Muscle of back (tissue), 13 donors: ENCODE measurements at places on chromosomes 1 and 21.
A peak's percentile ranks its signal among the peaks of the same experiment; 100 is the strongest.

- DNase-seq = no peak
These were observed 1048.0 kb downstream of the PLA2G4A start for GRCh38 chr1:187876775-187877174.

GRCh38 chr1:24575905-24576587 lies 20.2 kb downstream of the NCMAP start:
- DNase-seq = no peak

GRCh38 chr1:203871114-203871880 lies 9.9 kb downstream of the SNRPE start:
- DNase-seq = peak; percentile 52

GRCh38 chr1:226449823-226450222 lies 41.9 kb upstream of the PARP1 start:
- DNase-seq = no peak

DNA sequence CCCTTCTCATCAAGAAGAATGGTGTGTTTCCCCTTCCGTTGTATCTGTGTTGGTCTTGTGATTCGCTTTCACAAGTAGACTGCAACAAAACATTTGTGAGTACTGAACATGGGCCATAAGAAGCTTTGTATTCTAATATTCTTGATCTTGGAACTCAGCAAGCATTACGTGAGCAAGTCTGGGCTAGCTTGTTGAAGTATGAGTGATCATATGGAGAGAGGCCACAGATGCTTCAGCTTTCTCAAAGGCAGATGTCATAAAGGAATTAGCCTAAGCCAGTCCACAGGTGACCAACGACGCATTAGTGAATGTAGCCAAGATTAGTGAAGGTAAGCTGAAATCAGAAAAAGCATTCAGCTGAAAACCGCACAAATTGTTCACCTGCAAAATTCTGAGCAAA lies 609.6 kb upstream of the NEGR1 start:
- no peak for DNase-seq

- DNase-seq = no peak
These were observed 1.3 kb upstream of the PARK7 start for GRCh38 chr1:7960165-7960564.

DNA sequence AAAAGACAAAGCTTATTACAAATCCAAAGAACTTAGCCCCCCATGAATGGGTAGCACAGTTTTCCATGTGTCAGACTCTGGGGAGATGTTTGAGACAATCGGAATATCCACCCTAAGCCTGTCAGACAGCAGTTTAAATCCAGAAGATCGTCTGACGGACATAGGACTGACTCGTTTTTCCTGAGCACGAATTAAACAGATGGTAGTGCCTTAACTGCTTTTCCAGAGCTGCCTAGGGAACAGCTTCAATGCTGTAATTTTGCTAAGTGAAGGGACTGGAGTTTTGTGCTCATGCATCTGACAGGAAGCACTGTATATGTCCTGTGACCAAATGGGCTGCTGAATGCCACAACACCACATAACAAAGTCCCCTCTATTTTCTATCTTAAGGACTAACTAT lies 48.6 kb downstream of the PCNX2 start:
- no peak for DNase-seq

DNA sequence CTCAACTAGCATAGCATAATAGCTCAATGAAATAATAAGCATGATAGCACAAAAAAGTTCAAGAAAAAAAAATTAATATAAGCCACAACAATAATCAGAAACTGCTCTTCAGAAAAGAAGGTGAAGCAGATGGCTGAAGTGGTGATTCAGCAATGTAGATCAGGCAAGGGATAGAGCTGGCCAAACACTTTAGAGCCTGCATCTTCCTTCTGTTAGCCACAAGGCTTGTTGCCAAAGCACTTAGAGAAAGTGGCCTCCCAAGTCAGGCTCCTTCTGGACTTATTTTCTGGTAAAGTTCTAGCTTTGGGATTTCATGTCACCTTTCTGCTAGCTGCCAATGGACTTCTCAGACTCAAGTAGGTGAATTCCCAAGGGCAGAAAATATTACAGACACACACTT lies 60.3 kb upstream of the C1orf87 start:
- DNase-seq = peak; percentile 60

- DNase-seq = no peak
These were observed 15.0 kb upstream of the ATP1B1 start for GRCh38 chr1:169091480-169091941.
